ENCODE measurements at places on chromosomes 3 and 15. TPM values are rescaled to one million over a fixed set of nuclear protein-coding genes. Genes with fewer than 3 reads are reported as not detected.

Gene OCA2
- 0.18 TPM for total RNA-seq

- no peak for DNase-seq
Observed at GRCh38 chr3:126885425-126885824, 97.5 kb upstream of the PLXNA1 start.

DNA sequence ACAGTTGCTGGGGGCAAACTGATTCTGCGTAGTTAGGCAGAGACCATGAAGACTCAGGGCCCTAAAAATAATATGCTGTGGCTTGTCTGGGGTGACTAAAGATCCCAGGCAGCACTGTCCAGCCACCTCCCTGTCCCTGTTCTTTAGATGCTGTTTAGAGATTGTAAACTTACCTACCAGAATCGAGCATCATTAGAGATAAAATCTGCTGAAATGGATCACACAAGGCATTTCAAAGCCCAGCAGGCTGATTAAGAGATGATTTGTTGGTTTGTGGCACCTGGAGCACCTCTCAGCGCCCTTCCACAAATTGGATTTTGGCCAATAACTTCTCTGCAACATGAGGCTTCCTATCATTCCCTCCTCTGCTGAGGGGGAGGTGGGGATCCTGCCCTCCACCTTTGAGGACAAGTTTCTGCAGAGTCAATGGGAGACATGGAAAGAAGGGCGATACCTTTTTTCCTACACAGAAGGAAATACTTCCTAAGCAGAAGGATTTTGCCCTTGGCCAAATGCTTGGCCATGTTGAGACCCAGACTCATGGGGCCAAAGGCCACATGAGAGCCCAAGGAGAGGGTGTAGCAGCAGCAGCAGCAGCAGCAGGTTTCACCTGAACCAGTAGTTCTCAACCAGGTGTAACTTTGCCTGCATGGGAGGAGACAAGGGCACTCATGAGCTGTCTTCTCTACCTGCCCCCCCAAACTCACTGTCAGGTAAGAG is 37.5 kb downstream of the SEMA5B start:
- no peak for DNase-seq

Gene XCR1
- 0.64 TPM for total RNA-seq

DNA sequence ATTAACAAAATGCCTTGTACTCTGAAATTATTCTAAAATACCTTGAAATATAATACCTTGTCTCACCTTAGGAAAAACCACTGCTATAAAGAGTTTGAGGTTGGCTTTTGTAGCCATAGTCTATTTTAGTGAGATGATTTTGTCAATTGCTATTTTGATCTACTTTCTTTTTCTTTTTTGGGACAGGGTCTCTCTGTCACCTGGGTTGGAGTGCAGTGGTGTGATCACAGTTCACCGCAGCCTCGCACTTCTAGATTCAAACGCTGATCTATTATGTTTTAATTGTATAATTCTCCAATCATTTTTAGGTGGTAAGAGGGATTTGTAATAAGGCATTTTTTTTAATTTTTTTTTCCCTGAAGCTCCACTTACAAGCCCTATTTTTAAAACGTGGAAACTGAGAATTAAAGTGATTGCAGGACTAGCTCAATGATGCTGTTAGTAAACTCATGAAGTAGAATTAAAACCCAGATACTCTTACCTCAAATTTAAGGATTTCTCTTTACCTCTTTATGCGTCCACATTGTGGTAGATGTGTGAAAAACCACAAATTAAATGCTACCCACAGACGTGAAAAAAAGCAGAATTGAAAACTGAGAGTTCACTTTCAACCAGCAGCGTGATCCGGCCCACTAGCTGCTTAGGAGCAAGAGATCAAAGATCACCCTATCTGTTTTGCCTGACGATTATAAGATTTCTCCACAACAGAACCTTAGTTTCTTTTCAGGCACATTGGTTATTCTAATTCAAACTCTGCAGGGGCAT is 384.2 kb downstream of the CGGBP1 start:
- no peak for DNase-seq

Gene THBS1
- 174 TPM for total RNA-seq

DNA sequence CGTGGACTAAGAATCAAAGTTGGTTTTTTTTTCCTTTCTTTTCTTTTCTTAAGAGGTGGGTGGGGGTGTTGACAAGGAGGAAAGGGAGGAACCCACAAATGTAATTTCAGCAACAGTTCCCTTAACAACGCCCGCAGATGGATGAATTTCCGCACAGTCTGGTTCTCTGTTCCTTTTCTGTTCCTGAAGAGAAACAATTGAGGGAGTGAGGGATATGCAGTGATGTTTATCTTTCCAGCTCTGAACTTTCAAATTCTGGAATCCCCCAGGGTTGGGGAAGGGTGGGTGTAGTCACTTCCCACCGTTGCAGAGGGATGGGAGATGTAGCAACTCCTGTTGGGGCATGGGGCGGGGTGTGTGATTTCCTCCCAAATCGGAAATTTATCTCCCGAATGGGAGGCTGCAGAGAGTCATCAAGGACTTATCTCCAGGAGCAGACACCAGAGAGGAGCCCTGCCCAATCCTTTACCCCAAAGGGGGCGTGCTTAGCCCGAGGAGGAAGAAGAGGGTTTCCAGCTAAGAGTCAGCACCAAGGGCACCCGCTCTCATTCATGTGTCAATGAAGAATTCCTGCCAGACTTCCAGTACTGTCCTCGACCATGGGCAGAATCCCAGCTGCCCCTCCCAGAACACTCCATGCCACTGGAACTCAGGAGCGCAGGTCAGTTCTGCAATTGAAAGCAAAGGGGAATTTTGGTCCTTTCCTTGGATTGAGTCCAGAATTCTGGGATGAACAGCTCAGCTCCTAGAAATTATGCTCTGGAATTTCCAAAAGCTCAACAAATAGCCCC is 35.0 kb upstream of the CFAP161 start:
- DNase-seq = peak; percentile 27

DNA sequence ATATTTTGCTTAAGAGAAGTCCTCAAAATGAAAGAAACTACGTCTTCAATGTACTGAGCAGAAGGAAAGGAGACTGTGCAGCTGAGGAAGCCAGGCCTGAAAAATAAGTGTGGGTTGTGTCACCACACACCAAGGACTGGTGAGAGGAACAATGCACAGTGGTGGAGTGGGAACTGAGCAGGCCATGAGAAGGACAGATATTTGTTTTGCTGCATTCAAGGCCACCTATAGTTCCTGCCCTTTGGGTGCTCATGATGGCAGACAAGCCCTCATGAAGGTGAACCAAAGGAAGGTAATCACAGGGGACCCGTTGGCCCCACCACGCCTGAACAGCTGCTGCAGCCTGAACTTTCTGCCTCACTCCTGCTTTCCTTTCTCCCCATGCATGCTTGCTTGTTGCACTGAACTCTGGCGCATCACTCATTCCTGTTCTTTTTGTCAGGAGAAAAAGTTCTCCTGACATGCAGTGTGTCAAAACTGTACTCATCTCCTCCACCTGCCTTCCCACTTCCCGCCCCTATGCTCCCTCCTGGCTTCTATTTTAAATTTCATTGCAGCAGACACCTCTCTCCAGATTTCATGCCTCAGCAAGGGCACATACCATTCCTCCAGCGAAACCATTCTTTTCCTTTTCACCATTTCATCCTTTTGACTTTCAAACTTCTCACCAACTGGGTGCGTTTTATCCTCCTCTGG is 2.2 kb upstream of the RNF7 start:
- no peak for DNase-seq

GRCh38 chr15:89087161-89087829 is 961 bp upstream of the ABHD2 start:
- no peak for DNase-seq

DNA sequence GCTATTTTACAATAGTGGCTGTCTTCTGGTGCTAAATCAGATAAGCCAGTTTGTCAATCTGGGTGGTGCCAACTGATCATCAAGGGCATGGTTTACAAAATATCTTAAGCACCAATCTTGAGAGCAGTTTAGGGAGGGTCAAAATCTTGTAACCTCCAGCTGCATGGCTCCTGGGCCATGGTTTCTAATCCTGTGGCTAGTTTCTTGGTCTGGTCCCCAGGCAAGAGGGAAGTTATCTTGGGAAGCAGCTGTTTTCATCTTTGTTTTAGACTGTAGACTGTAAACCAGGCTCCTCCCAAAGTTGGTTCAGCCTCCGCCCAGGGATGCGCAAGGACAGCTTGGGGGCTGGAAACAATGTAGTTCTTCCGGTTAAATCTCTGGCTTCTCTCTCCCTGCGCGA is 166.8 kb downstream of the IL1RAP start:
- DNase-seq = no peak

GRCh38 chr3:122942239-122942638 is 85.3 kb downstream of the SEMA5B start:
- DNase-seq = no peak

Gene CPLX3
- total RNA-seq = not detected

- DNase-seq = no peak
Observed at GRCh38 chr3:88987776-88988175, 119.6 kb upstream of the EPHA3 start.

DNA sequence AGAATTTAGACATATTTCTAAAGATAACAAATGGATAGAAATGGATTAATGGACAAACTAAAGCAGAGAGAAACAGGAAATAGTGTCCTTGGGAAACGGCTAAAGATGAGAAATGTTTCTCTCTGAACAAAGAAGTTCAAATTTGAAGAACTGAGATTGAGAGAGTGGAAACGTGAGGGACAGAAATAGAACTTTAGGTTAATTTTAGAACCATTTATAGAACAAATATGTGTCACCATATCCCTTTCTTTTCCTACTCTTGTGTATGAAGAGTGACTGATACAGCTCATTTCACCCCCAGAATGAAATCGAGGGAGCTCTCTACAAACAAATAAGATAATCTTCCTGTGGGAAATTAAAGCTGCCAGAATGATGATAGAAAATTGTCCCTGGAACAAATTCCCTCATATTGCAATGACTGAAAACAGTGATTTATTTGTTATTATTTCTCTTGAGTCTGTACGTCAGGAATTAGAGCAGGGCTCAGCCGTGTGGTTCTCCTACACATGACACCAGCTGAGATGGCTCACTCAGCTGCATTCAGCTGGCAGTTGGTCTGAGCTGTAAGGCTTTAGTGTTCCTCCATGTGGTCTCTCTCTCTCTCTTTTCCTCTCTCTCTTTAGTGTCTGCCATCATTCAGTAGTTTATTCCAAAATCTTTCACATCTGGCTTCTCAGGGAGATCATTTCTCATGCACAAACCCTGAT is 46.6 kb upstream of the ARPP21 start:
- DNase-seq = no peak

Gene P2RY1
- total RNA-seq = 15.6 TPM

DNA sequence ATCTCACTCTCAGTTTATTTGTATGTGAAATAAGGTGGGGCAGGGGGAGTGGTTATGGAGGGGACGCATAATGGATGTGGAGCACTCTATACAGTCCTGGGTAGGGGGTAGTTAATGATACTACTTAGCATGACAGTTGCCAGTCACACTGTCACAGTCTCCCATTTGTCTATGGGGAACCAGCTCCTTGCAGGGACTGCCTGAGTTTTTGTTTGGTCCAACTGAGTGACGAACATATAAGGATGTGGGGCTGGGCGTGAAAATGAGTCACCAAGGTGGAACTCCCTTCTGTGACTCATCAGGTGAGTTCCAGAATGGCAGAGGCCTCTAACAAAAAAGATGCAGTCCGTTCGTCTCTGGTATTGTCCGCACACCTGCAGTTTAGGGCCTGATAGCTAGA is 235.3 kb upstream of the ST8SIA2 start:
- DNase-seq = no peak

DNA sequence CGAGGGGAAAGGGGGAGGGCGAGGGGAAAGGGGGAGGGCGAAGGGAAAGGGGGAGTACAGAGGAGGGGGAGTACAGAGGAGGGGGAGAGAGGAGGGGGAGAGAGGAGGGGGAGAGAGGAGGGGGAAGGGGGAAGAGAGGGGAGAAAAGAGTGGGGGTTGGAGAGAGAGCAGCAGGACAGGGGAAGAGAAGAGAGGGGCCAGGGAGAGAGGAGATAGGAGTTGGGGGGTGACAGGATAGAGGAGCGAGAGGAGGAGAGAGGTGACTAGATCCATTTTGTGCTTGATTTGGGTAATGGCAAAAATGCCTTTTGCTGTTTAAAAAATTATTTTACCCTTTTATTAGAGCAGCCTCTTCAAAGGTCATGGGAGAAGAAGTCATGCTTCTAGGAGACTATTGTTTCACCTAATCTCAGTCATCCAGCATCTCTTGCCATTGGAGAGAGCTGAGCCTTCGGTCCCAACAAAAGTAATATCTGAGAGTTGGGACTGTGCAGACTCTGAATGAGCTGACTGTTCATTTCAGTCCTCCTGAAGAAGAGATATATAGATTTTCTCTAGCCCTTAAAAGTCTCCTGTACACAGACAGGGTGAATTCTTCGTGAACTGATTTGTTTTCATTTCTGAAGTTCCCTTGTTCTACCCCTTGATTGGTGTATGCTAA is 15.1 kb upstream of the TOP2B start:
- no peak for DNase-seq

Gene COPG1
- total RNA-seq = 240 TPM

Gene SLC51B
- total RNA-seq = 104 TPM

Gene SUCNR1
- total RNA-seq = 0.15 TPM

Gene SLC2A2
- total RNA-seq = not detected

DNA sequence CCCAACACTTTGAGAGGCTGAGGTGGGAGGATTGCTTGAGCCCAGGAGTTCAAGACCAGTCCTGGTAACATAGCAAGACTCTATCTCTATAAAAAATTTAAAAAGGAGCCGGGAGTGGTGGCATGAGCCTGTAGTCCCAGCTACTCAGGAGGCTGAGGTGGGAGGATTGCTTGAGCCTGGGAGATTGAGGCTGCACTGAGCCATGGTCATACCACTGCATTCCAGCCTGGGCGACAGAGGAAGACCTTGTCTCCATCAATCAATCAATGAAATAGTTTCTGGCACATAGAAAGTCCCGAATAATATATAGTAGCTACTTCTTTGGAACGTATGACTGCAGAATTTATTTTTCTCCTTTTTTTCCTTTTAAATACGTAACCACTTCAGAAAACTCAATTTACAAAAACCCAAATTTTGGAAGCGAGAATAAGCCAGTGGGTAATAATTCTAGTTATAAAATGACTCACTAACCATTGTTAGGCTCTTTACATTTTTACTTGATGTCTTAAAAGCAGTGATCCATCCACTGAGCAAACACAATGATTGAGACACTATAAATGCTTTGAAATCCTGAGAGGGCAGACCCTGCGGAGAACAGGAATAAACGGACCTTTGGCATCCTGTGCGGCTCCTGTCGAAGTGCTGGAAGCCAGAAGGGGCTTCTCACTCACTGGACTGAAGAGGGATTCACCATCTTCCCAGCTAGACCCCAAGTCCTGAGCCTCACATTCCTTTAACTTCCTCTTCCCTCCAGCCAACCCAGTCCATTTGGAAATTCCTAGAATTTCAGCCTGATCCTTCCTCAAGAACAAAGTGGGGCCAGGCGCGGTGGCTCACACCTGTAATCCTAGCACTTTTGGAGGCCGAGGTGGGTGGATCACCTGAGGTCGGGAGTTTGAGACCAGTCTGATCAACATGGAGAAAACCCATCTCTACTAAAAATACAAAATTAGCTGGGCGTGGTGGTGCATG is 68.4 kb upstream of the MFGE8 start:
- no peak for DNase-seq

DNA sequence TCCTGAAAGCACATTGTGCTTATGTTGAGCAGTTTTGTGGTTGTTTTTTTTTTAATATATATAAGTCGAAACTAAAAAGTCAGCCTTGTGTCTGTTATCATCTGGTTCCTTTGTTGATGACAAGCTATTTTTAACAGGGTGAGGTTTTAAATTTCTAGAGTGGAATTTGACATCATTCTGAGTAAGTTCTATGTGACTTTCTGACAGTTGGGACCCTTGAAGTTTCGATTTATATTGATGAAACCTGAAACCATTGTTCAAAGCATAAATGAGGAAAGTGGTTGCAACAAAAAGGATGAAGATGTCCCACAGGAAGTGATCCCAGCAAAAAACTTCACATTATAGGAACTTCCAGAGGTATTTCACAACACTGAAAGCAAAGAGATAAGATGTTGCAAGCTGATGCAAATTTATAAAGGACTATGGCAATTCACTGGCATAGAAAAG is 94.0 kb downstream of the CYP19A1 start:
- no peak for DNase-seq

All from left colon (tissue), 2 donors.